ENCODE measurements at places on chromosomes 3 and 15.

DNA sequence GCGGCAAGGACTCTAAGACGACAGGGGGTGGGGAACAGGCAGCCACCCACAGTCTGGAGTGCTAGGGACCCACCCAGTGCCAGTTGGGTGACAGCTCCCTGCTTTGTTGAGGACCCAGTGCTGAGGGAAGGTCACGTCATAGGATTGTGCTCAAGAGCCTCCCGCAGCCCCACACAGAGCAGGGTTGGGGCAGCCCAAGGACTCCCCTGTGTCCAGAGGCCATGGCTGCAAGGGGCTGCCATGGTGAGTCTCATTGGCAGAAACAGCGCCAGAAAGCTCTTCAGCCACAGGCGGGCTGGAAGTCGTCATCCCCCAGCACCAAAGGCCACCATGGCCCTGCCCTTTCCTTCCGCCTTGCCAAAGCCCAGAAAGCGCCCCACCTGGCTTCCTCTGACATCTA, 37.0 kb upstream of the PLXNA1 start:
- DNase-seq, result no peak

DNA sequence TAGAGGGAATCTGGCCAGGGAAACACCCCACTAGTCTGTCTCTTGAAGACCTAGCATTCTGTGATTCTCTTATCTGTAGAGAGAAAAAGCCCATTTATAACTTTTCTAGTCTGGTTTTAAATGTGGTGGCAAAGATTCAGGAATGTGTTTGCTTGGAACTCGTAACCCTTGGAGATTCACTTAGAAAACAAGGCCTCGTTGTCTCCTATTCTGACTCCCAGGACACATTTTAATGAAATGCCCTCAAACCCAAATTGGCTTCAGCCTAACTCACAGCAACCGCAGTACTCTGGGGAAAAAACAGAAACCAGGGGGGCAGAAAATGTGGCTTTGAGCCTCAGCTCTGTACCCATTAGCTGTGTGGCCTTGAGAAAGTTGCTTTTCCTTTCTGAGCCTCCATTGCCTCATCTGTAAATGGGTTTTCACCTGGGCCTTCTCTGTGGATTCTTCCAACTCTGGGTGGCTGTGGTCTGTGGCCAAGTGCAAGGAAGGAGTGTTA, 36.5 kb downstream of the RPLP1 start:
- no peak for DNase-seq

DNA sequence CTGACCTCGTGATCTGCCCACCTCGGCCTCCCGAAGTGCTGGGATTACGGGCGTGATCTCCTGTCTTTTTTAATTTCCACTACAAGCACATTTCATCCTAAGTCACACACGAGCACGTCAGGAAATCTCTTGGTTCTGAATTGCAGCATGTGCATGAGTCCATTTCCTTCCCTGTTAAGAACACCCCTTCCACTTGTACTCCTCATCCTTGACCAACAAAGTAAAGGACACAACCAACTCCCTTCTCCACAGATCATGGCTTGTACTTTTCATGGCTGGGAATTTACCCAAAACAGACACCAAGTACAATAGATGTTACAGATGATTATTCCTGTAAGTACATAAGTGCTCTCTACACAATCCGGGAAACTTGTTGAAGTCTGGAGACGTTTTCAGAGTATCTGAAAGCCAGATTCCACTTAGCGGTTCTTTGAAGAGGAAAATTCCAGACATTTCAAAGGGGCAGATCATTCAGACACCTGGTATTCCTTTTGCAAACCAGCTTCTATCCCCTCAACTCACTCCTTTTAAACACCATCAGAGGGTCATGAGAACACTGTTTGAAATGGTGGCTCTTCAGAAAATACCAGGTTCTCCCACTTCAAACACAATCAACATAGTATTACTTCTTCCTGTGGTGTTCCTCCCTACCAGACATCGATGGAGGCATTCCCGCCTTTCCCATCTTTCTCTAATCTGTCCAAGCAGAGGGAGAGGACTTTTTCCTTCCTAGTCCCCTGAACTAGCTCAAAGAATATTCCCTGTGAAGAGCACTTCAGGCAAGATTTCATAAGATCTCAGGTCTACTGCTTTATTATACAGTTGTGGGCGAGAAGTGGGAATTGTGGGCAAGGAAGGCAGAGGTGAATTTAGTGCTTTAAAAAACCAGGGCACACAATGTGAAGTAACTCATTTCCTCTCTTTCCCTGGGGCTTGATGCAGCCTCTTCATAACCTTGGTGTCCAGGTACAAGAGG, 80.1 kb upstream of the TSC22D2 start:
- no peak for DNase-seq

- DNase-seq, result no peak
Measured at GRCh38 chr3:185411133-185411532, 48.2 kb downstream of the MAP3K13 start.

- DNase-seq, result no peak
Measured at GRCh38 chr3:108757404-108757982, at the start of gene RETNLB. Gene RETNLB, minus strand, starts transcription at chr3:108757410. Its CDS starts 225 bp downstream, at chr3:108757185.

DNA sequence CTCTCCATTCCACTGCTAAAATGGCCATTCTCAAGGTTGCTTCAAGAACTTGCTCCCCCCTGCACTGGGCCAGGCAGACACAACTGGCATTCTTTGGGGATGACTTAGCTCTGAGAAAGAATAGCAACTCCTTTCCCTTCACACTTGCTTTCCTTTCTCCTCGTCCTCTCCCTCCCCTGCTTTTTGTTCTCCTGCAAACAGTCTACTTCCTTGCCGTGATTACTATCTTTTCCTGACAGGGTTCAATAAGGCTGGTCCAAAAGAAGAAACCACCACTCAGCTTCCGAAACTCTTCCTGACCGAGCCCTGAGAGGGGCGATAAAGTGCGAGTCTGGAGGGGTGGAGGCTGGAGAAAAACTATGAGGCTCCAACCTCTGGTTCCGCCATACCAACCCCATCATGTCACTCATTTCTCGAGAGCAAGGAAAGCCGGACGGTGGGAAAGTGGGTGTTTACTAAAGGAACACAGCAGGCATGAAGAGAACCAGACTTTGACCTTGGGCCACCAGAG, 5.0 kb downstream of the AMOTL2 start:
- DNase-seq, result no peak

DNA sequence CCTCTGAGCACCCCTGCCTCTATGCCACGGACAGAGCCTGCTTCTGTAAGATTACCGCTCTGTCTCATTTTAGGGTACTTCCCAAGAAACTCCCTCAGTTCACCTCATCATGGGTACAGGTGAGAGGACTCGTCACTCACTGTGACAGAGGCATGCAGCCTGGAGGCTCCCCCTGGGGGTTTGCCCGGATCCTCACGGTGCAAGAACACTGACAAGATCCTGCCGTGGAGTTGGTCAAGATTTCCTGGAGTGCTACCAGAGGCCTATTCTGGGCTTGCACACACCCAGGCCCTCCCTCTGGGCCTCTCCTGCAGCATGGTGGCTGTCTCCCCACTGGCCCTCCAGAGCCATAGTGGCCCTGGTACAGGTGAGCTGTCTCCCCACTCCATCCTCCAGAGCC, 103.1 kb upstream of the TNIK start:
- no peak for DNase-seq

- DNase-seq, result no peak
Measured at GRCh38 chr3:170642882-170643601, 57.2 kb upstream of the SLC7A14 start.

GRCh38 chr3:129651435-129652202, 45.1 kb upstream of the PLXND1 start:
- DNase-seq, result no peak

- no peak for DNase-seq
Measured at GRCh38 chr3:51968170-51968775, 1.0 kb upstream of the PCBP4 start.

DNA sequence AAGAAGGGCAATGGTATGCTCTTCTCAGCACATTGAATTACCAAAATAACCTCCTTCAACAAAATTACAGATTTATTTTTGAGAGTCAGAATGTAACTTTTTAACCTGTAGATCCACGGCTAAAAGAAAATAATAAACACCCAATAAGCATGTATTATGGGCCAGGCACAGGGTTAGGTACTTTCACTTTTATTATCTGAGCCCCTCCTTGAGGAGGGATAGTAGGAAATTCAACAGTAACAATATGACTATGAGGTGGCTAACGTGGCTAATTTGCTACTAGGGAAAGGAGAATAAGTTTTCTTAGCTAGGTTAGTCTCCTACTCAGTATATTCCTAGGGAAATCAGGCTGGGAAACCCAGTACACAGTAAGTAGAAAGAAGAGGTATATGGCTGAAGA, 306.9 kb downstream of the GAP43 start:
- no peak for DNase-seq

GRCh38 chr3:47961815-47962606, 54.2 kb downstream of the MAP4 start:
- no peak for DNase-seq

GRCh38 chr3:60707452-60708020, 543.7 kb downstream of the FHIT start:
- DNase-seq, result no peak

- no peak for DNase-seq
Measured at GRCh38 chr15:91258415-91258759, 158.3 kb downstream of the SV2B start.

DNA sequence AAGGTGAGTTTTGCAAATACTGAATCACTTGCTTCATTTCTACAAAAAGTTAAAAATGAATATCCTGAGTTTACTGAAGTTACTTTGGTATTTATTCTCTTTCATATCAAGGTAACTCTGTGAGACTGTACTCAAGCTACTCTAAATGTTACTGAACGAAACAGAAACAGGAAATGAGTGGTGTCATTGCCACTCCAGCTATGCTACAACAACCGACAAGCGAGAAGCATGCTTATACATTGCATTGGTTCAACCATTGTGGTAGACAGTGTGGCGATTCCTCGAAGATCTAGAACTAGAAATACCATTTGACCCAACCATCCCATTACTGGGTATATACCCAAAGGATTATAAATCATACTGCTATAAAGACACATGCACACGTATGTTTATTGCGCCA, 313.2 kb upstream of the THBS1 start:
- DNase-seq, result no peak

GRCh38 chr15:51752888-51753287, 1.5 kb downstream of the TMOD2 start:
- no peak for DNase-seq

DNA sequence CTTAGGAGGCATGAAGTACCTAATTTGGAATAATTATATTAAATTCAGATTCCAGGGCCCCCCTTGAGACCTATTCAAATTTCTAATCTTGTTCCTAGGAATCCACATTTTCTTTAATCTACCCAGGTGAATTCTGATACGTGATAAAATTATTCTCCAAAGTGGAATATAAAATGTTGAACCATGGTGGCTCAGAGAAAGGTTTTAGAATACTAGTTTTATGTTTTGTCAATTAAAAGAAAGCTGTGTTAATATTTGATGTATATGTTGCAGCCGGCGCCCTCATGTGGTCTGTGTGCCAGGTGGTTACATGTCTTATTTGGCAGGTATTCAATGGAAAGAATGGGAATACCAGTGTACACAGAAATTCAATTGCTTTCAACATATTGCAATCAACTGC, 321.8 kb downstream of the FEZF2 start:
- DNase-seq, result no peak

- no peak for DNase-seq
Measured at GRCh38 chr15:22872936-22873701, 34.7 kb downstream of the NIPA2 start.

DNA sequence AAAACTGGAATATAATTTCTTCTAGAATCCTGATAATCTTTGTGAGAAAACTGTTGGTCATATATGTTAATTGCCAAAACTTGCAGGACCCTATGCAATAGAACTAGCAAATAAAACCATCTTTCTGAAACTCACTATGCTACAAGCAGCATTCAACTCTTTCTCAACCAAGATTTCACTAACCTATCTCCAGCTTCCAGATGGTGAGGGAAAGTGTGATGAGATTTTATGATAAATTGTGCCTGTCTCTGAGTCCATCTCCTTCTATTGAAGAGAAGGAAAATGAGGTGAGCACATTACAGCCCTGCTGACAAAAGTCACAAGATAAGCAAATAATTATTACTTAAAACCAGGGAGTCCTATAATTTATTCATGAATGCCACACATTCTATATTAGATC, 44.1 kb upstream of the UBE2Q2 start:
- DNase-seq, result no peak

DNA sequence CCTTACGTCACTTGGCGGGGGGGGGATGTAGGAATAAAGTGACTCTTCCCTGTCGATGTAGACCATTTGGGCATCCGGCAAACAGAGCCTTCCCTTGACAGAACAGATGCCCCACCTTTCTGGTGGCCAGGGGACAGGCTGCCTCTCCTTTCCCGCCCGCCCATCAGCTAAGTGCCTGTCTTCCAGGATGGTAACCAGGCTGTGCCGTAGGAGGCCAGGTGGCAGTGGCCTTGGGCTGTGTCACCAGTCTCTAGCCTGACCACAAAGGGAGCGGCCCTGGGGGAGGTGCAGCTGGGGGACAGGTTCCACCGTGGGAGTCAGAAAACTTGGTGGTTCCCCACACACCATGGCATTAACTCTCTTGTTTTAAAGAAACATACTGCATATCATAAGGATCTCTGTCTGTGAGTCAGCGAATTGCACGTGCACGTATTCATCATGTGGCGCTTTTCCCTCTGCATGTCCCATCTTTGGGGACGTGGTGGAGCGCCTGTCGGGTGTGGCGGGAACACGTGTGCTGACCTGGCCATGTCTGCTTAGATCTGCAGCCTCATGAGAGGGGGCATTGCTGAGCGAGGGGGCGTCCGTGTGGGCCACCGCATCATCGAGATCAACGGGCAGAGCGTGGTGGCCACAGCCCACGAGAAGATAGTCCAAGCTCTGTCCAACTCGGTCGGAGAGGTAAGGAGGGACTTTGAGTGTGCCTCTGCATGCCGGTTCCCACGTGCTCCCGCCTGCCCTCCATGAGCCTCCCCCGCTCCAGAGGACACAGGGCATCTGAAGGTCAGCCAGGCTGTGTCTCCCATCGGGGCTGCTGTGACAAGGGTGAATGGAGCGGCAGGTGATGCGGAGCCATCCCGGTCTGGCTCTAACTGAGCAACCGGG, 156.0 kb downstream of the NSMCE3 start:
- DNase-seq, result no peak

GRCh38 chr3:149277331-149277813, 55.7 kb upstream of the CP start:
- DNase-seq, result no peak

DNA sequence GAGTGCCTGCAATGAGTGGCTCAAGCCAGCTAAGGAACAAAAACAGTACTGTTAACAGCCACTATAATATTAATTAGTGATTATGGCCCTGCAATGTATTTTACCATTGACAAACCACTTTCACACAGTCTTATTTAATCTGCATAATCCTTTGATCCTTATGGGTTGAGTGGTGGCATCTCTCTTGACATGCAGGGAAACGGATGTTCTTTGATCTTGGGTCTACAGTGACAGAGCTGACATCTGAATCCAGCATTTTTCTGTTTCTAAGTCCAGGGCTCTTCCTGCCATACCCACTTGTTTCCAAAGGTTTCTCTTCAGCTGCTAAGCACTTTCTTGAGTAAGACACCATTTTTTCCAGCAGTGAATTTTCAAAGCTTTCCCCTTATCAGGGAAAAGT, 277.7 kb upstream of the ROPN1 start:
- no peak for DNase-seq
